MG63 (cell line): ENCODE measurements at places on chromosomes 4 and X.

DNA sequence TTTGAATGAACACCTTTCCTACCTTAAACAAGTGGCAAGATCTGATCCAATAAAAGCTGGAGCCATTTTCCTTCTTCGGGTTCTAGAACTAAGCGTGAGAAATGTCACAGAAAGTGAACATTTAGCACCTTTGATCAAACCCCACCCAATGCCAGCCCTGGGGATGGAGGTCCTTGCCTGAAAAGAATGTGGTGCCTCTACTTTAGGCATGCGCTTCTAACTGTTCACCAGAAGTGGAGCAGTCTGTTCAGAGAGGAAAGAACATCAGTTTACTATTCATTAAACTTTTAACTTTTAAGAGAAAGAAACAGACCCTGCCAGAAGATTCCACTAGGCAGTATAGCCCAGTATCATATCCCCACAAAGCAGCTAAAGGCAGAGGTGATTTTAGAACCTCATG is 75.9 kb downstream of the INTS12 start:
- DNase-seq, result no peak

DNA sequence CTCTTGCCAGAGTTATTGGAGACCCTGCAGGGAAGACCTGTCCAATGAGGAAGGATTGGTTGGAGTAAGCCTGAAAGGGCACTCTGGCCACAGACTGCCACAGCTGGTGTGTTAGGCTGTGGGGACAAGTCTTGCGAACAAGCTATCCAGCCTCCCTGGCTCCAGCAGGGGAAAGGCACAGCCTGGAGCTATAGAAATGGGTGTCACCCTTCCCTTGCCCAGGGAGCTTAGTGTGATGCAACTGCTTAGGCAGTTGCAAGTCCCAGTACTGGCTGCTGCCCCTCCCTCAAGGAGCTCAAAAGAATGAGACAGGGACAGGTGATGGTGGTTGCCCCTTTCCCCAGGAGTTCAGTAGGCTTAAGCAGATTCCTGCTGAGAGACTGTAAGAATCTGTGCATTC is 165.7 kb upstream of the CT83 start:
- DNase-seq, result no peak

DNA sequence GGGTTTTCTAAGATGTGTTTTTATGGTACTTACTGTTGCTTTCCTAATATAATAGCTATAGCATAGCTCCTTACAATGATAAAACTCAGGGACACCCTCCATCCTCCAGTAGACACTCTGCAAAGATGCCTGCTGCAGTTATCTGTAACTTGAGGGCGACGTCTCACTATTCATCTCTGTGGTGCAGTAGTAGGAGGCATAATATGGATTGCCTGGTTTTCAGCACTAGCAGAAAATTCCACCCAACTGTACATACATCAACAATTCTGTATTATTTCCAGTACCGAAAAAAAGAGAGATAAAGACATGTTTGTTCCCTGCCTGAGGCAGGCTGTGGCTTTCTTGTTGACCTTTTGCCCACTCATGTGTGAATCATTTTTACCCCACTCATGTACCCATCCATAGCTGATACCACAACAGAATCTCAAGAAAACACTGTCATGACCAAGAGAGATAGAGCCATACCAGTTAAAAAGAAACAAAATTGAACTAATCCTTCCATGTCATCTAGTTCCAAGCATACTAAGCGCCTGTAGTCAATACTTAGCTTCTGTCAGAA is 220.1 kb downstream of the RAB28 start:
- DNase-seq, result no peak

DNA sequence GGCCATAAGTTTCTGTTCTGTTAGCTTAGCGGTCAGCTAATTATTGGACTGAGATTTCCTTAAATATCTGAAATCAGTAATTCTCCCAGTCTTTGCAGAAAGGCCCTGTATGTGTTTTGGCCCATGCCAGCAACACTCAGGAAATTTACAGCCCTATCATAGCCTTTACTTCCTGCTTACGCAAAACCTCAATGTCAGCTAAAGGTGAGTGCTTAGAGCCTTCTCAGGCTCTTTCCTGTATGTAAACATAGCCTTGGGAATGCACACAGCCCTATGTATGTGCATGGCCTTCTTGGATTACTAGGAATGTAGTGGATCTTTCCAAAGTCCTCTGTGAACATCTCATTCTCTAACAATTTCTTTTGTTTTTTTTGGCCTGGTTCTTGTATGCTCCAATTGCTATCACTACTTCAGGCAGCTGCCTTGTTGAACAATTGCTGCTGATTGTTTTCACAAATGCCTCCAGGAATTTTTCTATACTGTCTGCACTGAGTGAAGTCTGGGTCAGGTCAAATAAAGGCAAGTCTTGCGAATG is 200.0 kb downstream of the PPP1R2C start:
- no peak for DNase-seq

- no peak for DNase-seq
These were observed 4.5 kb downstream of the CXXC4 start for GRCh38 chr4:104490096-104490769.

DNA sequence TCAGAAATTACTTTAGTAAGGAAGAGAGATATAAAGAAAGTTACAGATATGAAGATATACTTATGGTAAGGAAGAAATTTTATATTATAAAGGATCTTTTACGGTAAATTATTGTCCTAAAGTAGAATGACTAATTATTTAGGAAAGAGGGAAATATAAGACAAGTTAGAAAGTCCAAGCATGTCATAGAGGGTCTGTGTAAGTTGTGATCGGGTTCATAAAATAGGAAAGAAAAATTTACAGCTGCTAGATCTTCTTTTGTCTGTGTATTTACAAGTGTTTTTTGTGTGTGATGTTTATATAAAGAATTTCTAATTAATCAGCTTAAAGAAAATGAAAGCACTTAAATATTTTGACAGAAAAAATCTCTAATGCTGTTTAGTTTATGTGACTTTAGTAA is 1054.9 kb upstream of the DIAPH2 start:
- DNase-seq, result no peak

GRCh38 chr4:7018281-7018680 is 24.9 kb upstream of the TADA2B start:
- no peak for DNase-seq

- DNase-seq, result no peak
These were observed 35.9 kb upstream of the CLCN4 start for GRCh38 chrX:10120828-10121227.

- no peak for DNase-seq
These were observed 33.0 kb upstream of the RAPGEF2 start for GRCh38 chr4:159069922-159070321.

GRCh38 chr4:53141308-53141707 is 224.6 kb downstream of the SCFD2 start:
- no peak for DNase-seq
